T-helper 2 cell treated with Interferon-gamma antibody and Interleukin-4, amounts not matched to agents 5 μg/mL and 100 μg/mL, for 36 hours (primary cell): ENCODE measurements at places on chromosomes 1 and 21.

DNA sequence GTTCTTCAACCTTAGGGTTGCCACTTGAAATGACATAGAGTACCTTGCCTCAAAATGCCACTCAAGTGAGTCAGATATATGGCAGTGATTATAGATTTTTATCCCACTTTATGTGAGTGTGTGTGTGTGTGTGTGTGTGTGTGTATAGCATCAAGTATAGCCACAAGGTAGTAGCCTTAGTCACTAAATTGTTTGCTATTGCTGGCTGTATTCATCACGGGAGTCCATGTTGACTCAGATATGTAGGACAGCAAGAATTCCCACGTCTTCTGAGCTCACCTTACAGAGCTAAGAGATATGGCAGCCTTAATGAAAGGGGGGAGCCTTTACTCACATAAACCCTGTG, 9.3 kb downstream of the ETS2 start:
- DNase-seq = no peak

GRCh38 chr1:184056921-184057555, 5.5 kb downstream of the TSEN15 start:
- DNase-seq = no peak

- no peak for DNase-seq
Measured at GRCh38 chr1:37561133-37562132, 4.7 kb downstream of the DNALI1 start.

DNA sequence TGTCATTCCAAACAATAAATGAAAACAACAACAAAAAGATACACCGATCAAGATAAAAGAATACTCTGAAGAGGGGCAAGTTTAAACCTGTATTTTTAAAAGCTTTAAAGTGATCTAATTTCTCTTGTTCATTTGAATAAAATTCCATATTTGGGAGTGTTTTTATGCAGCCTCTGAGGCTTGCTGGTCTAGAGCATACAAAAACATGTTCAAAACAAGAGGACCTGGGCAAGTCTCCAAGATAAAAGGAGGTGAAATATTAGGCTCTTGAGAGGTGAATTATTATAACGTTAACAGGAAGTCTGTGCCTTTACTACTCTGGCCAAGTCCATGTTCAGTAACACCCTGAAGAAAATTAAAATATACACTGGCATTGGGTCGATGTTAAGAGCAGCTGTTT, 20.1 kb downstream of the URB1 start:
- DNase-seq = no peak

GRCh38 chr1:235075777-235076308, 52.8 kb downstream of the TOMM20 start:
- DNase-seq = peak; percentile 57

DNA sequence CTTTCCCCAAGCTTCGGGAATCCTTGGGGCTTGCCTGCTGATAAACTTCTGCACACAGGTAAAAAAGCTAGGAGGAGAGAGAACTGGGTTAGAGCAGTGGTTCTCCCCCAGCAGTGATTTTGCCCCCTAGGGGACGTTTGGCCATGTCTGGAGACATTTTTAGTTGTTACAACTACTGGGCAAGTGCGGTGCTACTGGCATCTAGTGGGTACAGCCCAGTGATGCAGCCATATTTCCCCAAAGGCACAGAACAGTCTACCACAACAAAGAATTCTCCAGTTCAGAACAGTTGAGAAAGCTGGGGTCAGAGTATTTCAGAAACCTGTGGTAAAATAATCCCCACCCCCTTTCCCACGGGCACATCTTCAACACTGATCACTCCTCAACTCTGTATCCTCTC, 41.3 kb downstream of the LRRC71 start:
- DNase-seq = peak; percentile 10

GRCh38 chr21:14877581-14878228, 187.1 kb downstream of the NRIP1 start:
- DNase-seq = no peak

- peak; percentile 20 for DNase-seq
Measured at GRCh38 chr1:155013632-155014031, 11.0 kb downstream of the ZBTB7B start.

GRCh38 chr1:215890438-215890837, 323.3 kb downstream of the KCTD3 start:
- DNase-seq = no peak

DNA sequence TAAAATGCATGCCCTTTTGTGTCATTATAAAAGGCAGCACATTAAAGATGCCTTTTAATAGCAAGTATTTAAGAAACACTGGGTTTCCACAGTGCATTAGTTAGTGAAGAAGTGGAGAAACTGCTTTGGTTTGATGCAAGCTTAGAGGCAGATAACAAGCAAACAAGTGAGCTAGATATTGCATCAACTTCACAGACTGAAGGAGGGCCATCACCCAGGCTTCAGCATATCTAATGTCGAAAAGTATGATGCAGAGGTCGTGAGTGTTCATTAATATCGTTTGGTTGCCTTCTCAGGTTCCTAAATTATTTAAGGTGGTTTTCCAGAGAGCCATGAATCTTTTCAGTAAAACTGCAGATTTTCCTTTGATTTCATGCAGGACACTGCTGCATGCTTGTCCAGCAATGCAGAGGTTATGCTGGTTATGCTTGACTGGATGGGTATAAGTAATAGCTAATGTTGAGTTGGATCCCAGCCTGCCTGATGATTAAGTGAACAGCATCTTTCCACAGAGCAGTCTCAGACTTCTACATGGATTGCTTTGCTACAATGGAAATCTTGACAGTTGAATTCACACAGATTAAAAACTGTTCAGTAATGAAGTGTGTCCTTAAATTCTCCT, 69.7 kb upstream of the IPO9 start:
- no peak for DNase-seq

GRCh38 chr1:180524915-180525714, 22.7 kb upstream of the ACBD6 start:
- DNase-seq = no peak

DNA sequence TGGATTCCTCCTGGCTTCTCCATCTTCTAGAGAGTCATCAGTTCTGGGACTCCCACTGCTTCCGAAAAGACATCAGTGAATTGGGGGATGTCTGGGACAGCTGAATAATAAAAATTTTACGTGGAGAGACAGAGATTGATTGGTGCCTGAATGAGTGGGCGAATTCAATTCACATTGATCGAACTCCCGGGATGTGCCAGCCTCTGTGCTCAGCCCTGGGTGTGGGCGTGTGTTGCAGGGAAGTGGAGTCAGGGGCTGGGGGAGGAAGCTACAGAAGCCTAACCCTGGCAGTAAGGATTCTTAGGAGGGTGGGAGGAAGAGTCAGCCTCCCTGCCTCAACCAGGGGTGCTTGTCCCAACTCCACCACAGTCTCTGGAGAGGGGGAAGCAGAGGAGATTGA, 18.0 kb upstream of the STUM start:
- no peak for DNase-seq

DNA sequence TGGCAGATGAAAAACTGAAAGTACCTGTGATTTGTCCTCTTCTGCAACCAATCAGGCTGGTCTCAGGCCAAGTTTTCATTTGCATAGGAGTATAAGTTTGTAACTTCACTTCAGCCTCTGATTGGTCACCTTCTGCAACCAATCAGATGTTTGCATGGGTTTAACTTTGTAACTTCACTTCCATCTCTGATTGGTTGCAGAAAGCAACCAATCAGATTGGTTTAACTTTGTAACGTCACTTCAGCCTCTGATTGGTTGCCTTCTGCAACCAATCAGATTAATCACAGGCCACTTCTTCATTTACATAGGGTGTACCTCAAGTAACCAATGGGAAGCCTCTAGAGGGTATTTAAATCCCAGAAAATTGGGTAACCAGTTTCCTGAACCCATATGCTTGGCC, 18.9 kb upstream of the TUT4 start:
- no peak for DNase-seq

DNA sequence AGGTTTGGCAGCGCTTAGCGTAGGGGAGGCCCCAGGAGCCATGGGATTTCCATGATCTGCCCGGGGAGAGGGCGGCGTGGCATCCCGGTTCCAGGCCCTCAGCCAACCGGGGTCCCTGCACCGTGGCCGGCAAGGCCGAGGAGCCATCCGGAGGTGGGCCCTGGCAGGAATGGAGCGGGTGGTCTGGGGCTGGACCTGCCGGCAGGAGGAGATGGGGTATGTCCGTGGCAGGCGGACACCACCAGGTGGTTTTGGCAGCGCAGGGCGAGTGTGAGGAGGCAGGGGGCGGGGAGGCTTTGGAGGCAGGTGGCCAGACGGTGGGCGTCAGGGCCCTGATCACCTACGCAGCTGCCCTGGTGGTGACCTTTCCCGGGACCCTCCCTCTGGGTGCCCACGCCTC, 10.3 kb downstream of the PRKCZ start:
- no peak for DNase-seq

- DNase-seq = peak; percentile 62
Measured at GRCh38 chr1:154405747-154406571, 816 bp downstream of the IL6R start.

DNA sequence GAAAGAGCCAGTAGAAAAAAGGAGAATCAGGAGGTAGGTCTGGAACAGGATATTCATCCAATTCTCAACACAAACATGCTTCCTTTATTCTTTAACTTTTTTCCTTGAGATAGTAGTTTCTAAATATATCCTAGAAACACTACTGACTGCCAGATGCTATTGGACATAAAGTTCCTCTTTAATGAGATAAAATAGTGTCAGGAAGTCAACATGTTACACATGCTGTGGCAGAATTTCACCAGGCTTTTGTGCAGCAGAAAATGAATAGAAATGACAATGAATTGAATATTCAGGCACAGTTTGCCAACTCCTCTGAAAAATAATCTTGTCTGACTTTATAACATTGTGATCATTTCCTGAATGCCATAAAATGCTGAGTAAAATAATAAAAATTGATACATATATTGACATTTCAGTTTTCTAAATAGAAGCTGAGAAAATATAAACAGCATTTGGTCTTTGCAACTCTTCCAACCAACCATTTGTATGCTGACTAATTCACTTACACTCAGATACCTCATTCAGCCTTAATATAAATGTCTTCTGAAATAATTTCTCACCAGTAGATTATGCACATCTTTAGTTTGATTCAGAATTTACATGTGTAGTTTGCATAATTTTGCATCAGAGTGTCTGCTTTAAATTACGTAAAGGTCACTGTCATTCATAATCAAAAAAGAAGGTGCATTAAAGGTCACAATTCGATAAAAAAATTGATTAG, 486.1 kb upstream of the ADGRL2 start:
- no peak for DNase-seq

GRCh38 chr21:44074315-44074958, 32.8 kb upstream of the PWP2 start:
- no peak for DNase-seq

DNA sequence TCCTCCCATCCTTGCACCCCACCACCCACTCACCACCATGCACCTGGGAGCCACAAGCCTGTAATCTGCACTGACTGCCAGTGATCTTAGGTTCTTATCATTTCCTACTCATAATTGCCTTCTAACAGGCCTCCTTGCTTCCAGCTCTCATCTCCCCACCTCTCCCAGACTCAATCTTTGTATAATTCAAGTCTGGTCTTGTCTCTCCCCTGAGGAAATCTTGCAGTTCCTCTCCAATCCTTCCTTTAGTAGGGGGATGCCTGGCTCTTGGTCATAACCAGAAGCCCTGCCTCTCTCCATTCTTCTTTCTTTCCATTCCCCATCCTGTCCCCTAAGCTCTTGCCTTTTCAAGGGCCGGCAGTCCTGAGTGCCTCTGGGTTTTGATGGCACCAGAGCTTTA, 27.8 kb downstream of the PIGM start:
- DNase-seq = no peak

GRCh38 chr21:43301409-43302061, 125.4 kb downstream of the SIK1 start:
- DNase-seq = no peak

- no peak for DNase-seq
Measured at GRCh38 chr1:215669806-215670491, 102.8 kb downstream of the KCTD3 start.

DNA sequence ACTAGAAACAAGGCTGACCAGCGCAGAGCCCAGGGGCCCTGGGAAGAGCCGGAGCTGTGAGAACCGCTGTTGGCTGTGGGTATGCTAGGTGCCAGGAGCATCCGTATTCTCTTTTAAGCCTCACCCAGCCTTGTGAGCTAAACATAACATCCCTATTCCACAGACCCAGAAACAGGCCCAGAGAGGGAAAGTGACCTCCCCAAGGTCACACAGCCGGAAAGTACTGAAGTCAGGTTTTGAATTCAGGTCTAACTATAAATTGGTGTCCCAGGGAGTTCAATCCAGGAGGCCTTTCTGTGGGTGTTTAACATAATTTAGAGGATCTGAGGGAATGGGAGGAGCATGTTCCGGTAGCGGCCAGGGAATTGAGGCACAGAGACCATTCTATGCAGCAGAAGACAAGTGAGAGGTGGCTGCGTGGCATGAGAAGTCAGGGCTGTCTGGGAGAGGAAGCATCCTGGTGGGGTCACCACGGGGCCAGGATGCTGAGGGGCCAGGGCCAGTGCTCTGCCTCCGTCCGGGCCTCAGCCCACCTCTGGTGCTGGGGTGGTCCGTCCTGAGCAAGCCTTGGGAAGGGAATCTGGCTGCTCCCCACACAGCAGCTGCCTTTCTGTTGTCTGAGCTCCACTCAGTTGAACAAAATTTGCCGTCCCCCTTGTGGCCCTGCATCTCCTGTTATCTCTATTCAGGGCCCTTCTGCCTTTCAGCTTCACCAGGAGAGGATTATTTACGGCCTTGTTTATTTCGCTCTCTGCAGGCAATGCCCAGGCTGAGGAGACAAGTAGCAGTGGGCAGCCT, 338.8 kb upstream of the VAMP3 start:
- DNase-seq = no peak

- DNase-seq = no peak
Measured at GRCh38 chr1:71956613-71957285, 325.6 kb downstream of the NEGR1 start.

- no peak for DNase-seq
Measured at GRCh38 chr1:26190373-26190987, at the start of gene CATSPER4. Gene CATSPER4 (plus strand): TSS chr1:26190602. CDS start chr1:26190628, 26 bp downstream.

DNA sequence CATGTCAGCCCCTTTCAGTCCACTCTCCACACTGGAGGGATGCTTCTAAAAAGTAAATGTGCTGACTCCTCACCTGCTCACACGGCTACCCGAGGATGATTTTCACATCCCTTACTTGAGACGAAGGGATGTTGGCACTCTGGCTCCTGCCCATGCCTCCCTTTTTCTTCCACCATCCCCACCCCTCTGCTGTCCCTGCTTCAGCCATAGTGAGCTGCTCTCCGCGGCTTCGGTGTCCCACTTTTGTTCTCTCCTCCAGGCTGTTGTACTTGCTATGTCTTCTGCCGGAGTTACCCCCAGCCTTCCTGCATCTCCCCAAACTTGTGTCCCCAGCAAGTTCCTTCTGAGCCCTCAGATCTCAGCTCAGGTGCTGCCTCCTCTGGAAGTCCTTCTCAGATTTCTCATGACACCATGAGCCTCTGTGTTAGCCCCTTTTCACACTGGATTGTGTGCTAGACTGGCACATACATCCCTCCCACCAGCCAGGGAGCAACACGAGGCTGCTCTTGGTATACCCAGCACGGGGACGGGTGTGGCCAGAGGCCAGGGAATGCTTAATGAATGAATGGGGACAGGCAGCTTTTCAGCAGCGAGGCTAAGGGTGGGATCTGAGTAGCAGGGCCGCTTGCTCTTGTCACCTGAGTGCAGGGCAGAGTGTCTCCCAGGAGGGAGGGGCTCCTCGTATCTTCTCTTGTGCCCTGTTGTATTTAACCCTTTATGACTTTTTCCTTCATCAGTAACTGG, 1.3 kb downstream of the ACOT11 start:
- DNase-seq = no peak
